ENCODE measurements at places on chromosomes 7 and 10.
A peak's percentile ranks its signal among the peaks of the same experiment; 100 is the strongest.

DNA sequence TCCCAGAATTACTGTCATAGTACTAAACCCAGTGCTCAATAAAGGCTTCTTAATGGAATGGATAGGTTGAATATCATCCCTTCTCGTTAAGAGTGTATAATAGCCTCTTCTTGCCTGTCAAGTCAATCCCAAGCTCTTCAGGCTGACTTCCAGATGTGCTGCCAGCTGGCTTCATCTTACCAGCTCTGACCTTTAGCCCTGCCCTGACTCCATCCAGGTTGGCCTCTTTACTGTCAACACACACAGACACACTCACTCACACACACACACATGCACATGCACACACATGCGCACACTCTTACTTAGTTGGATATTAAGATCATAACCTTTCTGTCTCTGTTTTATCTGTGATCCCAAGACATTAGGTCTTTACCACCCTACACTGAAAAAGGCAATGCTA lies 49.1 kb downstream of the ASB4 start:
- no peak for DNase-seq

DNA sequence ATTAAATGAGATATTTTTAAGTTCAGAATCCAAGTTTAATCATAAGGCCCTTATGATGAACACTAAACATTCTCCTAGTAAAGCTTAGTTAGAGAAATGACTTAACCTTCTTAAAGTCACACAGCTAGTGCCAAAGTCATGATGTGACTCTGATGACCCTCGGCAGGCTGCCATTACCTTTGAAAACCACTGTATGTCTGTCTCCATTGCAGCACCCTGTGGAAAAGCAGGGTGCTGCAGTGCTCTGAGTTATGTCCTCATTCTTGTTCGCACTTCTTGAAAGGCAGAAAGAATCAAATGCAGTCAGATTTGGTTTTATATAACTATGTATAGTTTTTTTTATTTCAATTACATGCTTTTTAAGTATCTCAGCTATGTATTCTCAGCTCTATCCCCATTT lies 105.0 kb downstream of the PHTF2 start:
- no peak for DNase-seq

DNA sequence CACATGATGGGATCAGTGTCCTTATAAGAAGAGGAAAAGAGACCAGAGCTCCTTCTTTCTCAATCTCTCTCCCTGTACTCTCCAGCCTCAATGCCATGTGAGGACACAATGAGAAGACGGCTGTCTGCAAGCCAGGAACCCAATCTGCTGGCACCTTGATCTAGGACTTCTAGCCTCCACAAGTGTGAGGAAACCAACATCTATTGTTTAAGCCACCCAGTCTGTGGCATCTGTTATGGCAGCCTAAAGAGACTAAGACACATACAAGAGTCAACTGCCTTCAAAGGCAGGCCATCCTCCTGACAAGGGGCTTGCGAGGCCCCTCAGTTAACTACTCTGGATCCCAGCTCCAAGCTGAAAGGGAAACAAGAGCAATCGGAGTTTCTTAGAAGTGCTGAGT lies 218.2 kb upstream of the FRMD4A start:
- DNase-seq = no peak

DNA sequence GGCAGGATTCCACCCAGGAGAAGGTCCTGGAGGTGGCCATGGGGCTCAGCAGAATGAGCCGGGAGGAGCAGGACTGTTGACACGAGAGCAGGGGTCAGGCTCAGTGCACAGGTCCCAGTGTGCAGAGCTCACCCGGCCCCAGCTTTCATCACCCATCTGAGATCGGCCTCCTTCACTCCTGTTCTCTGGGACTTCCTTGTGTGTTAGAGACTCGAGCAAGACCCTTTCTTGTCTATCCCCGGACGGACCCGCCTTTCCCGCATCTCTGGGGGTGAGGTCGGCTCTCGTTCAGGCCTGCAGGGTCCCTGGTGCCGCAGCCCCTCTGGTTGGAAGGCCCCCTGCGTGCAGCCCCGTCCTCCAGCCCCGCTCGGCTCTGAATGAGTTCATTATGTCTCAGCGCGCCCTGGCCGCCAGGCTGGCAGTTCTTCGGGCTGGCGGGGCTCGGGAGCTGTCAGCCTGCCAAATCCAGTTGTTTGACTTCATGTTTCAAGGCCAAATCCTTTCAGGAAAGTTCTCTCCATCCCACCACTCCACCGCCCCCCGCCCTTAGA lies 127.9 kb downstream of the LHPP start:
- no peak for DNase-seq

GRCh38 chr7:149714910-149715471 lies 58.4 kb downstream of the ZNF467 start:
- peak; percentile 29 for DNase-seq

DNA sequence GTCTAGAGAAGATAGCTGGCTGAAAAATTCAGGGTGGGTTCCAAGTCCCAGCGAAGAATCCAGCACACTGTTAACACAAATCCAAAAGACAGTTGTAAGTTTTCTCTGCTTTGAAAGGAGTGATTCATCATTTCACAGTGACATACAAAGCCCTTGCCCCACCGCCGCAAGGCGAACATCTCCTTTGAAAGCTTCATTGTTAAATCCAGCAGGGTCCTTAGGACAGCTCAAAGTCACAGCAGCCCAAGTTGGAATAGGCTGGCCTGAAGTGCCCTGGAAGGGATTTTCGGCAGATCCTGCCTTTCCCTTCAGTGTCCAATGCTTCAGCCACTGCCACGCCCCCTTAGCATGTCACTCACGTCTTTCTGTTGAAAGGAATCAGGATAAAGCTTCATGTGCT lies 526.1 kb downstream of the CALN1 start:
- no peak for DNase-seq

GRCh38 chr10:42990721-42991441 lies 86.0 kb upstream of the RET start:
- DNase-seq = no peak

GRCh38 chr7:98617960-98618418 lies 904 bp downstream of the NPTX2 start:
- DNase-seq = no peak

DNA sequence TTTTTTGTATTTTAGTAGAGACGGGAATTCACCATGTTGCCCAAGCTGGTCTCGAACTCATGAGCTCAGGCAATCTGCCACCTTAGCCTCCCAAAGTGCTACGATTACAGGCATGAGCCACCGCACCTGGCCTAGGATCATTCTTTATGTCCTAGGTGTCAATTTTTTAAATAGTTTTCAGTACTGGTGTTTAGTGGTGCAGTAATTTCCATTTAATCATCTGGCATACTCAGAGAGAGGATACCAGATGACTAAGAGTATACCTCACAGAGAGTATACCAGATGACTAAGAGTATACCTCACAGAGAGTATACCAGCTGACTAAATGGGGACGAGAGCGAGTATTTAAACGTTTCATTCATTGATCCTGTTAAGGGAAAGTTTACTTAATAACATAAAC lies 37.3 kb upstream of the TMEM248 start:
- no peak for DNase-seq

DNA sequence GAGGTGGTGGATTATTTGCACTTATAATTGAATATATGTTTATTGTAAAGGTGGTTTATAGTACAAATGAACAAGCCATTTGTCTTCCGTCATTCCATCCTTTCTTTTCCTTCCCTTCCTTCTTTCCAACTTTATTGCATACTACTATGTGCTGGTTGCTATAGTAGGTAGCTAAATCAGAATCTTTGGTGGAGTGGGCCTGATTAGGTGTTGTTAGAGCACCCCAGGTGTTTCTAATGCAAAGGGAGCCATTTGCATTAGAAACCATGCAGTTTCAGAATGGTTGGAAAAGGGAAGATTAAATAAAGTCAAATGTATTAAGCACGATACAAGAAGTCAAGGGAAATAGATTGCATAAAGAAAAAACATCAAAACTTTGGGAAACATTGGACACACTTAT lies 88.8 kb upstream of the TRIL start:
- no peak for DNase-seq

GRCh38 chr7:52502281-52502680 lies 533.2 kb upstream of the POM121L12 start:
- DNase-seq = no peak

DNA sequence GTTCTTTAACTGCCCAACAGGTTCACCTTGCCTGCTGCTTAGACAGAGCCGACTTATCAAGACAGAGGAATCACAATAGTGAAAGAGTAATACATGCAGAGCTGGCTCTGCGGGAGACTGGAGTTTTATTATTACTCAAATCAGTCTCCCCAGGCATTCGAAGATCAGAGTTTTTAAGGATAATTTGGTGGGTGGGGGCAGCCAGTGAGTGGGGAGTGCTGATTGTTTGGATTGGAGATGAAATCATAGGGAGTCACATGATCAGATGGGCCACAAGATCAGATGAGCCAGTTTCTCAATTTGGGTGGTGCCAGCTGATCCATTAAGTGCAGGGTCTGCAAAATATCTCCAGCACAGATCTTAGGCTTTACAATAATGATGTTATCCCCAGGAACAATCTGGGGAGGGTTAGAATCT lies 131.3 kb downstream of the AKR1D1 start:
- DNase-seq = no peak

- no peak for DNase-seq
Measured at GRCh38 chr10:31927565-31927883, 1.1 kb downstream of the ARHGAP12 start.

Measured in transverse colon (tissue), 4 donors.